ENCODE measurements at places on chromosomes 13 and 19.
A peak's percentile ranks its signal among the peaks of the same experiment; 100 is the strongest.

DNA sequence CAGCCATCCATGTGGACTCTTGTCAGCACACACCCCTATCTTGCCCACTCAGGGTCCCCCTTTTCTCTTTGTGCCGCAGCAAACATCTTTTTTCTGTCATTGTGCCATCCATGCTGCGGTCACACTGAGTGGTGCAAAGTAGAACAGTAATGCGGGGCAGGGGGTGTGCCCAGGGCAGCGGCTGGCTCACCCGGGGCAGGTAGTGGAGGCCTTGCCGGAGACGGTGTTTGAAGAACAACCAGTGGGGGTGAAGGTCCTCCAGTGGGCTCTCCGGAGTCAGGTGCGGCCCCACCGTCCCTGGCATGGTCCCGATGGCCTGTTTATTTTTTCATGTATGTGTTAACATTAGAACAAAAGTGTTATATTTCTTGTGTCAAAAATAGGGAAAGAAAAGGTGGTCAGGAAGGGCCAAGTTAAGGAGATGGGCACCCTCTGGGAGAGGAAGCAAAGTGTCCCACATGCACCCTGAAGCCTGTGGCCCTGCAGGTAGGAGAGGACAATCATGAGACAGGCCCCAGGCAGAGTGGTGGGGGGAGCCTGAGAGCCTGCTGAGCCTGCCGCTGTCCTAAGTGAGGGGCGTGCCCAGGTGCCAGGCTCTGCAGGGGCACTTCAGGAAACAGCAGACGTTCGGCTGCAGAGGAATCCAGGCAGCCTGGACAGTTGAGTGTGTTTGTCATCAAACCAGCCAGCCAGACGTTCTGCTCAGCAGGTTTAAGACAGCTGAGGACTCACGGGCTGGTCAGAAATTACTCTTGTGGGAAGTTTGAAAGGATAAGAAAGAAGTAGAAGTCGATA lies 12.3 kb downstream of the TSSK6 start:
- no peak for DNase-seq

DNA sequence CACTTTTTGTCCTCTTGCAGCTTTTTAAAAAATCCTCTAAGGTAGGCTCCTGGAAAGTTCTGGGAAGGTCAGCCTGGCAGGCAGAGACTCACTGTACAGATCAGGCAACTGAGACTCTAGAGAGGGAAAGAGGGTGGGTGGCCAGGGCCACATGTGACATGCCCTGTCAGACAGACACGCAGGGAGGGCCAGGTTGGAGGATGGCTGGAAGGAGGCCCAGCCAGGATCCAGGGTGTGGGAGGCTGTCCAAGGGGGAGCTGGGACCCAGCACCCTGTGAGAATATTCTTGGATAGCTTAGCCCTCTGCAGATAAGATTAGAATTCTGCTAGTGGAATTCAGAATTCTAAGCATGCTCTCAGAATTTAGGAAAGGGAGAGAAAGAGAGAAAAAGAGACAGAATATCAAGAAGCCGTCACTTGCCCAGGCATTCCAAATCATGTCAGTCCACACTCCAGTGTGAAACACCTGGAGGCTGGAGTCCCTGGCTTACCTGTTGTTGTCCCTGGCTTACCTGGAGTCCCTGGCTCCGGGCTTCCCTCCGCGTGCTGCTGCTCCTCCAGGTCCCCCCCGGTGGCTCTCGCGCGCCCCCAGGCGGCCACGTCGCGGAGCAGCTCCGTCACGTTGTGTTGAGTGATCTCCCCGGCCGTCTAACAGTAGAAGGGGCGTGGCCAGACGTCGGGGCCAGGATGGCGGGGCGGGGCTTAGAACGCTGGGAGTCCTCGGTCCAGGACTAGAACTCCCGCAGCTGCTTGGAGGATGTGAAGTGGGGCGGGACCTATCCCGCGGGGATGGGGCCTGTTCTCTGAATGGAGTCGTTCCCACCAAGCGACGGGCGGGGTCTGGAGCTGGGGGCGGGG lies 2.8 kb upstream of the TNNI3 start:
- peak; percentile 86 for DNase-seq

DNA sequence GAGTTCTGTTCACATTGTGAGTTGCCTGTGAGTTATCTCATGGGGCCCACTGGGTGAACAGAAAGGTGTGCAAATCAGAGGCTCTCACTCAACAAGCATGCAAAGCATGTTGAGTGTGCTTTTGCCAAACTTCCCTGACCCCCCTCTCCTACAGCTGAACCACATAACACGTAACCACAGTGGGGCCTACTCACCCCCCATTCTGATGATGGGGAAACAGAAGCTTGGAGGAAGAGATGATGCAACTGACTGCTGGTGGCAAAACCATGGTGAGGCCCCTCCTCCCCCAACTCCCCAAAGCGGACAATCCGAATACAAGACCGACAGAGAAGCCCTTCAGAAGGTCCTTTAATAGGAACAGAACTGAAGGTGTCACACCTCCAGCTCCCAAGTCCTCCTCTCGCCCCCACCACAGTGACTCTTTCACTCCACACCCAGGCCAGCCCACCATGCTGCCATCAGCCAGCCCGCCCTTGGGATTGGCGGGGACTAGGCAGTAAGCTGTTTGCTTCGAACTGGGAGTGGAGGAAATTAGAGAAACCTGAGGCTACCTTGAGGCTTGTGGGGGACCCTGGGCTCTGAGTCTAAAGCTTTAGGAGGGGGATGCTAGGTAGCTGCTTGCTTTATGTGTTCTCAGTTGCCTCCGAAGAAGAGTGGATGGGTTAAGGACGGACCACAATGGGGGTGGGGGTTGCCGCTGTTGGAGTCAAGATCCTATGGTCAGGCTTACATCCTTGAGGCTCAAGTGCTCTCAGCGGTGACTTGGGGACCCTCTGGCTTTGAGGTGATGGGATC lies 3.8 kb downstream of the ZNF784 start:
- no peak for DNase-seq

- no peak for DNase-seq
Observed at GRCh38 chr13:107475753-107476453, 739.4 kb downstream of the LIG4 start.
